ENCODE measurements at places on chromosomes 6 and 20.

DNA sequence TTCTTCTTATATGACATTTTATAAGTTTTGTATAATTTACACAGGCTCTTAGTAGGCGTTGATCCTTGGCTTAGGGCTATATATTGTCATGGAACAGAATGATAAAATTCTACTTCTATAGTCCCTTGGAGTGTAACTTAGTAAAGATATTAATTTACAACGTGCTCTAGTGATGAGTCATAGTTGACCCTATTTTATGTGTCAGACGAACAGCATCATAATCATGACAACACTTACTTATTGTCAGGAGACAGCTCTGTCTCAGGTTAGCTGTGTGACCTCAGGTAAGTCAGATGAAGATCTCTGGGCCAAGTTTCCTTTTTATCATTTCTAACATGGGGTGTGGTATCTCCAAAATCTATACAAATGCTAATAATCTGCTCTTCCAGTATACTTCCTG, 473.5 kb downstream of the UTRN start:
- no peak for DNase-seq

- no peak for DNase-seq
These were observed 44.2 kb upstream of the MAP3K7 start for GRCh38 chr6:90631046-90631445.

DNA sequence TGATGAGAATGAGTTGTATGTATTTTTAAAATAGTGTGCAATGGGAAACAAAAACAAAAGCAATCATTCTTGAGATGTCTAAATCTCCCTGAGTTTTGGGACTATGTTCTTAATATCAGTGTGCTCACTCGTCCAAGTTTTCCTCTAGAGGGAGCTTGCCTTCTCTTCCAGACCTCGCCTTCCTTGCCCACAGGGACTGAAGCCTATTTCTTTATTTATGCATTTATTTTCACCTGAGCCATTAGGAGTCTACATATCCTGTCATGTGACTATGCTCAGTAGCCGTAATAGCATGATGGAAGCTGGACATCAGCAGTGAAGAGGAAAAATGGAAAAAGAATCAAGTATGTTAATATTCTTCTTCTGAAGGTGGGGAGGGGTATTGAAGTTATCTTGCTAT, 131.2 kb downstream of the SH3BGRL2 start:
- DNase-seq = no peak

- no peak for DNase-seq
These were observed 9.3 kb upstream of the ARID1B start for GRCh38 chr6:156767603-156768467.

DNA sequence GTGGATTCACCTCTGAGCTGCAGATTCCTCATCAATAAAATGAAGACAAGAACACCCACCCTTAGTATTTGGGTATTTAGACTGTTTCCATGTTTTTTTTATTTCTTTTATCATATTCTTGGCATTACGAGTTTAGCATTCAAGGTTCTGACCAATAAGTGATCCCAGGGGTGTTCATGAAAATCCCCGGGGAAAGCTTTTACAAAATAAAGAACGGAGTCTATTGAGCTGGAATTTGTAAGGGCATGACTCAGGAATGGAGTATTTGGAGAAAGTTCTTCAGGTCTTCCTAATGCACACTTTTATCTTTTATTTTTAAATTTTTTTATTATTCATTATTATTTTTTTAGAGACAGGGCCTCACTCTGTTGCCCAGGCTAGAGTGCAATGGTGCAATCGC, 19.4 kb upstream of the TOX2 start:
- DNase-seq = no peak

DNA sequence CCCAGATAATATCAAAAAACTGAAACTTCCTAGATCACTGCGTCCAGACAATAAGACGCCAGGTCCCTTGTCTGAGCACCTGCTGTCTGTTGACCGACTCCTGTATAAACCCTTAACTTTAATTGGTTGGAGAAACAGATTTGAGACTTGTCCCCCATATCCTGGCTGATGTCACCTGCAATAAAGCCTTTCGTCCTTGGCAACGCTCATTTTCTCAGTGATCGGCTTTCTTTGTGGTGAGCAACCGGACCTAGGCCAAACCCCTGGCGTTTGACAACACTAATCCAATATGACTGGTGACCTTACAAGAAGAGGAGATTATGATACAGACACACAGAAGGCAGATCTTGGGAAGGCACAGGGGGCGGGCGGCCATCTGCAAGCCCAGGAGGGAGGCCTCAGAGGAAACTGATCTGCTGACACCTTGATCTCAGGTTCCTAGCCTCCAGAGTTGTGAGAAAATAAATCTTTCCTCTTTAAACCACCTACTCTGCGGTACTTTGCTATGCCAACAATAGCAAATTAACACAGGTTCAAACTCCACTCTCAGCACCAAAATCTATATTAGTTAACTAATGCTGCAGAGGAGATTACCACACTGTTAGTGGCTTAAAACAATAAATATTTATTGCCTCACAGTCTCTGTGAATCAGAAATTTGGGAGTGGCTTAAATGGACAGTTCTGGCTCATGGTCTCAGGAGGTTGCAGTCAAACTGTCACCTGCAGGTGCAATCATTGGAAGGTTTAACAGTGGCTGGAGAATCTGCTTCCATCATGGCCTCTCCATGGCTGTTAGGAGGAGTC, 178.7 kb downstream of the OTOR start:
- no peak for DNase-seq

DNA sequence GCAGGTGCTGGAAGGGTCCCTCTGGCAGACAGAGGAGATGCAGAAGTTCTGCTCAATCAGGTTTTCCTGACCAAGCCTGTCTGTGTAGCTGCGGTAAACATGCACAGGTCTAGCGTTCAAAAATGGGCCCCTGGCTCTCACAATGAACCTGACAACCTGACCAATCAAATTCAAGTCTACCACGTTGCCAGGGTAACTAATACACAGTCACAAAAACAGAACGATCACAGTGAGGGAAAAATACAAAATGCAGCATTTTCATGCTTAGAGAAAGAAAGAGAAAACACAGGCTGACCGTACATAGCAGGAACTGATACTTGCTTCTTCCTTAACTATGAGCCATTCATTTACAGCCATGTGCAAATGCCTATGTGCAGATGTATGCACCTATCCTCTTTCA, 353.1 kb upstream of the TSHZ2 start:
- DNase-seq = no peak

DNA sequence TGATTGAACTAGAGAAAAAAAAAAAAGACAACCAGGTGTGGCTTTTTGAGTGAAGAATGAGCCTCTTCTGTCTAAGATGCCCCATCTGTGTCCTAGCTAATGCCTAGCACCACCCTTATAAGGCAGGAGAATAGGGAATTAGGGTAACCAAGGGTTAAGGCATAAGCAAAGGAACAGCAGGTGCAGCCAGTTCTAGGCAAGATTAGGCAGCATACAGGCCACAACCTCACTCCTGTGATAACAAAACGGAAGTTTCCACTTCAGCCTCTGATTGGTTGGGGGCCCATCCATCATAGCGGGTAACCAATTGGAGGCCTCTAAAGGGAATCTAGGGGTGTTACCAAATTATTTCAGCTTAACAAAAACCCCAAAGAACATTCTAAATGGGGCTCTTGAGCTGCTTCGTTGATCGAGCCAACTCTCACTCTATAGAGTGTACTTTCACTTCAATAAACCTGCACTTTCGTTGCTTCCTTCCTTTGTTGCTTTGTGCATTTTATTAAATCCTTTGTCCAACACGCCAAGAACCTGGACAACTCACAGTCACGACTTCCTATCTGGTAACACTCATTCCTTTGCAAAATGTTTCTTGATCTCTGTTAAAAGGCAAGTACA, 61.9 kb upstream of the TAGAP start:
- DNase-seq = peak; percentile 16

- DNase-seq = no peak
These were observed 404.2 kb upstream of the CITED2 start for GRCh38 chr6:139778688-139779087.

DNA sequence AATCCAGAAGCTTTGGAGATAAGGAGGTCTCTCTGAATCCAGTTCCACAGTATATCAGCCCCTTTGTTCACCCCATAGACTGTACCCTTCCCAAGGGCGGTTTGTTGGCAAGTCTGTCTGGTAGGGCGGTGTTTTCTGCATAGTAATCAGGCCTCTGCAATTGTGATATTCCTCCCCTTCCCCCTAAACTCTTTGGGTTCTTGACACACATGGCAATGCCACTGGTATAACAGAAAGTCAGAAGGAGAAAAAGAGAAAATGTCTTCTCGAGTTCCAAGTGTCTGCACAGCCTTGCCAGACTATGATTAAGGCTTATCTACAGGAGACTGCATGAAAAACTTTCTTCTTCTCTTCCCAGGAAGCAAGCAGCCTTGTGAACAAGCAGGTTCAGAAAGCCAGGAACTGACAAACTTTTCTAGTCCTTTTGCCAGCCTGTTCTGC, 45.6 kb downstream of the FOXO3 start:
- no peak for DNase-seq

DNA sequence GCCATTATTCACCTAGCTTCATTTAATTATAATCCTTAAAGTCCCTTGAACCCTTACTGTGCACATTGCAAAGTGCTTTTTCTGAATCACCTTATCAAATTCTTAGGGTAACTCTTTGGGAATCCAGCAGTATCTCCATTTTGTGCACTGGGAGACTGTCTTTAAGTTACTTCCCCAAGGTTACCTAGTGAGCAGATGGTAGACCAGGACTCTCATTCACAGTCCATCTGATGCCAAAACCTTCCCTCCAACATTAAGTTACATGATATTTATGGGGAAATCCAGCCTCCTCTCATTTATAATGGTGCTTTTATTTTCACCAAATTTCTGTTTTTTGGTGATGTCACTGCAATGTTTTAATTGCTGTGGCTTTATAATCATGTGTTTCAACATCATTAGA, 75.7 kb downstream of the NCOA7 start:
- DNase-seq = no peak

- DNase-seq = no peak
These were observed 284.5 kb downstream of the HTR1B start for GRCh38 chr6:77178821-77179220.

- DNase-seq = no peak
These were observed 373.5 kb upstream of the FLRT3 start for GRCh38 chr20:14710951-14711350.

- DNase-seq = no peak
These were observed 7.2 kb upstream of the IPCEF1 start for GRCh38 chr6:154363821-154364220.

GRCh38 chr20:61125546-61126180, 126.4 kb upstream of the CDH4 start:
- no peak for DNase-seq

DNA sequence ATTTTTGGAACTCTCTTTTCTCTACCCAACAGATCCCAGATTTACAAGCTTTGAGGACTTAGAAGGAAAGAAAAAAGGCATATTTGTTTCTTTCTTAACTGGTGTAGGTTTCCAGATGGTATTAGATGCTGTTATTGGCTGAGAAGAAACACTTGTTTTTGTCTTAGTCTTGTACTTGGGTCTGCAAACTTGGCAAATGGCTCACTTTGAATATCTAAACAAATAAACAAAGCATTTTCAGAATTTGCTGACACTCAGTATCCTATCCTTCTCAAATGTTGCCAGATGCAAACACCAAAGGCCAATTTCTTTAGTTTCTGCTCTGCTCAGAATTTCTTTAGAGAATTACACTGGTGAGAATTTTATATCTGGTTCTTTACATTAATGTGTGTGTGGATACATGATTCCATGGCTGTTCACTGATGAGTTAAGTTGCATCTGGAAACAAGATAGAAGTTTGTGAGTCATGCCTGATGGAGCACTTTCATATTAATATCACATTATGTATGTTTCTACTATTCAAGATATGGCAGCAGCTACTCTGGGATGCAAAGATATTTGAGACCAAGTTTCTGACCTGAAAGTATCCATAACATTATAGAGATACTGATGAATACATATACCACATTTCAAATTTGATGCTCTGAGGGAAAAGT, 43.7 kb upstream of the CEP162 start:
- DNase-seq = no peak

- DNase-seq = no peak
These were observed 33.0 kb downstream of the SYNJ2 start for GRCh38 chr6:158014505-158015187.

GRCh38 chr20:45459606-45460005, 9.9 kb upstream of the WFDC2 start:
- no peak for DNase-seq

DNA sequence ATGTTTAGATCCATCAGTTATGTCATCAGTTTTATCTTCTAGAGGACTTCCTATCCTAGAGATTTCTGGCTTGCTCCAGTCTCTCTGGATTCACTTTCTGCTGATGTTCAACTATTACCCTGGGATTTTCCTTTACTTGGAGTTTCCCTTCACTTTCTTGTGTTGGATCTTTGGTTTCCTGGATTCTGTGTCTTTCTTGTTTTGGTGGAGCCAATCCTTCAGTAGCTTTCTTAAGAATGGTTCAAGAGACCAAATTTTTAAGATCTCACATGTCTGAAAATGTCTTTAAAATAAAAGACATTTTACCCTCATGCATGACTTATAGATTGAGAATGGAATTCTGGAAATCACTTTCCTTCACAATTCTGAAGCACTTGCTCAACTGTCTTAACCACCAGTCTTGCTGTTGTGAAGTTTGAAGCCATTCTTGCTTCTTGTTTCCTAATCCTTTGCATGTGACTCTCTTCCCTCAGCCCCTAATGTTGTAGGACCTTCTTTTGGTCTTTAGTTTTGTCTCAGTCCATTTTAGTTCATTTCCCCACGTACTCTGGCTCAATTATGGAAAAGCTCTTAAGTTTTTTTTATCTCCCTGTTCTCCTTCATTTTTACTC, 87.9 kb downstream of the ARID1B start:
- DNase-seq = no peak

DNA sequence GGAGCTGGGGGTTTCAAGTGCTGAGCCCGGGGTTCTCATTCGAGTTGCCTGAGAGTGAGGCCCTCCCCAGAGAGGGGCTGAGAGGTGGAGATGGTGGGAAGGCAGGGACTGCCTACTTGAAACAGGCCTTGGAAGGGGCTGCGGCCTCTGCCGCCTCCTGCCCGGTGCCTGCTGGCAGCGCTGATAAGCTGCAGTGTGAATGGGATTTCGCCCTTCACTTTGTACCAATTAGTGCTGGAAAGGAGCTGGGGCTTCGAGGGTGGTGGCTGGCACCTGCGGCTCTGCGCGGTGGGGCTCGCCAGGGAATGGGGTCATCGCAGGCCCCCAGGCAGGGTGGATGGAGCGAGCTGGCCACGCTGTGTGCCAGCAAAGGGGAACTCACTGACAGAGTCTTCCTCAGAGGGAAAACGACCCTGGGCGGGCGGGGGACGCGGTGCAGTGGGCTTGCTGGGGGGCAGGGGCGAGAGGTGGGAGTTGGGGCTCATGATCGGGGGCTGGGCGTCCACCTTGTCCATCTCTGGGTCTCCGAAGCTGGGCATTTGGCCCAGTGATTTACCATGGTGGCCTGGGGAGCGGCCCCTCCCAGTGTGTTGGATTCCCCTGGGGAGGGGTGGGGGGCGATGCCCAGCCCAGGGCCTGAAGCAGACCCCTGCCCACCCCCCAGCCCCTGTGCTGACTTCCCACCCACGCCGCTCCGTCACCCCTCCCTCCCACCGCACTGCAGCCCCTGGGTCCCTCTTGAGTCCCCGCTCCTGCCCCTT, 22.9 kb downstream of the COL20A1 start:
- no peak for DNase-seq

GRCh38 chr6:134230087-134230700, 87.7 kb downstream of the SGK1 start:
- no peak for DNase-seq

- DNase-seq = no peak
These were observed 21.5 kb downstream of the TUBB2B start for GRCh38 chr6:3205913-3206312.

- no peak for DNase-seq
These were observed 14.4 kb downstream of the GMPR start for GRCh38 chr6:16252686-16253299.

Measured in NCI-H187 (cell line).